Left lung (tissue), 14 donors: ENCODE measurements at places on chromosomes 7 and 10. TPM values are rescaled to one million over a fixed set of nuclear protein-coding genes. Genes with fewer than 3 reads are reported as not detected.

DNA sequence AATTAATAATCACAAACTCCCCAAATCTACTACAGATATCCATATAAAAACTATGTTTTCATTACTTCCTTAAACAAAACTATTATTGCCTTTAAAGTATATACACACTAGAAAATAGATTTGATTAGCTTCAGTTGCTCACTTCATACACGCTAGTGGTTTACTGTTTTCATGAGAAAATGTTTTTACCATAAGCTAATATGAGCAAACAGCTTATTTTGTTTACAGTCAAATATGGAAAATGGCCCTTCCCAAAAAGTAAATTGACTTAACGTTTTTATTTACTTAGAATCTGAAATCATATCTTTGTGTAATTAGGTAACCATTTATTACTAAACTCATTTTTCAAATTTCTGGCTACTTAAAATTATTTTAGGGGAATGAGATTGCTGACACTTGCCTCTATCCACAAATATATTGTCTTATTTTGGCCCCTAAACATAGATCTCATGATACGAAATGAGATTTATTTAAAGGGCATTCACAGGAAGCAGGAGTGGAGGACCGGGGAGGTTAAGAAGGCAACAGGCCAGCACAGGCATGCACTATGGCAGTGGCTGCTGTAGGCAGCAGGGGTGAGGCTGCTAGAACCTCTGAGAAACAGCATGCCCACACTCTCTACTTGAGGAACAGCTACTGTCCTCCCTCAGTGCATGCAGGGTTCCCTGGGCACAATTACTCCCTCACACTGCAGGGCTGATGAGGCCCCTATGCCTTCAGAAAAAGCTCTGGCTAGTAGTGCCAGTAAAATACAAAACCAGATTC is 29.6 kb upstream of the SOSTDC1 start:
- DNase-seq, result no peak
- no peaks in the 10 kb centered on the region for H3K36me3 ChIP-seq
- no peak overlapping the region for H3K4me3 ChIP-seq

AASS gene
- 64.1 TPM for polyA plus RNA-seq

DNA sequence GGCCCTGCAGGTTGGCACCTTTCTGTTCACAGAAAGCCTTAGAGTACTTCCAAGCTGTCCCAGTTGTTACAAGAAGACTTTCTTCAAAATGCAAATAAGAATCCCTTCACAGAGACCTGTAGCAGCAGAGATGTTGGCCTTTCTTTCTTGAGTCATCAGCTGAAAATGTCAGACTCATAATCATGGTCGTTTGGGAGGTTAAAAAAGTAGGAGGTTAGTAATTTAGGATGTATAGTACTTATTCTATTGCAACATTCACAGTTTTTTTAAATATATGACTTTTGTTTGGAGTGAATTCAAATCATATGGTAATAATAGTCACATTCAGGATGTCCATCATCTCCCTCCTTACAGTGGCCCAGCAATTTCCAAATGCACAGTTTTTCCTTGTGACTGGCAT is 223.9 kb upstream of the GLI3 start:
- no peak overlapping the region for H3K27ac ChIP-seq
- no peak overlapping the region for H3K4me3 ChIP-seq
- no peaks in the 10 kb centered on the region for H3K4me1 ChIP-seq
- H3K36me3 ChIP-seq, result no peaks in the 10 kb centered on the region
- no peaks in the 10 kb centered on the region for H3K27me3 ChIP-seq

OR2A1 gene
- polyA plus RNA-seq, result 2.7 TPM
